Urothelium cell line (cell line): ENCODE measurements at places on chromosomes 4 and X.

GRCh38 chrX:151974336-151975227, at the start of gene GABRE:
Gene GABRE (minus strand): TSS chrX:151974676. CDS start chrX:151974625, 51 bp downstream.
- DNase-seq: no peak

GRCh38 chr4:182925298-182925757, 8.1 kb upstream of the DCTD start:
- DNase-seq: peak; percentile 81

DNA sequence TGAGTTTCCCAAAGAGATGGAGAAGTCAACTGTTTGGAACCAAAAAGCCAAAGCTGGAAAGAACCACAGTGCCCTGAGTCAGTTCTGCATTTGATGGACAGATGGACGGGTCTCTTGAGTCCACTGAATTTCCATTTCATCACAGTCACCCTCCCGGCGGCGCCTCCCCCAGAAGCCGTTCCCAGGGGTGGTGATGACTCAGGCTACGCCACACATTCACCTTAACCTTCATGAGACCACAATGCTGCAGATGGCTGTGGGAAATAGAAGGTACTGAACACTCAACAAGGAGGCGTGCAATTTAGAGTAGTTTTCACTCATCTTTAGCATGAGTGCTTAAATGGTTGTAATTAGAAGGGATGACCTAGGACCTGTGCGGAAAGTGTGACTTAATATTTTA, 61.3 kb downstream of the STOX2 start:
- peak; percentile 59 for DNase-seq

DNA sequence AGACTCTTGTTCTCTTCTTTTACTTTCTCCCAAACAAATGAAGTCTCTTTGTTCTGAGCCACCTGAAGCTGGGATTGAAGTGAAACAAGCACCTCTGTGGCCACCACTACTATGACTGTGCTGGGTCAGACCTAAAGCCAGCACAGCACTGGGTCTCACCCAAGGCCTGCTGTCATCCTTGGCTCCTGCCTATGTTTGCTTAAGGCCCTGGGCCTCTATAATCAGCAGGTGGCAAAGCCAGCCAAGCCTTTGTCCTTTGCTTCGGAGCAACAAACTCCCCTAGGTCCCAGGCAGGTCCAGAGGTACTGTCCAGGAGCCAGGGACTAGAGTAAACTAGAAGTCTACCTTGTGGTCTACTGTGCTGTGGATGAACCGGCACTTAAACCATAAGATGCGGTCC, 220.6 kb upstream of the ARSJ start:
- DNase-seq: no peak

DNA sequence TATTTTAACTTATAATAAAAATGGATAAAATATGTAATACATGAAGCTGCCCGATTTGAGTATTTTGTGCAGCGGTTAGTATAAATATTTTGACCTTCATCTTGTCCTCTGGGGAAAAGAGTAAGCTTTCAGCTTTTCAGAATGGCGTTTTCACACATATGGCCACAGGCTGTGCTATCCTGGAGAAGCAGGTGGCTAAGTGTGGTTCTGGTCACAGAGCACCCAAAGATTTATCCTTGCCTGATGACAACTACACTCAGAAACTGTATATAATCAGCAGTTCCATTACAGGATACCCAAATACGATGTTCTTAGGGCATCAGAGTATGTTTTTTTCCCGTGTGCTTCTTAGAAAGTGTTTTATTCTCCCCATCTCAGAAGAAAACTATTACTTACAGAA, 42.3 kb upstream of the ANK2 start:
- no peak for DNase-seq

- DNase-seq: no peak
Measured at GRCh38 chr4:168773388-168774195, 236.5 kb downstream of the CBR4 start.

DNA sequence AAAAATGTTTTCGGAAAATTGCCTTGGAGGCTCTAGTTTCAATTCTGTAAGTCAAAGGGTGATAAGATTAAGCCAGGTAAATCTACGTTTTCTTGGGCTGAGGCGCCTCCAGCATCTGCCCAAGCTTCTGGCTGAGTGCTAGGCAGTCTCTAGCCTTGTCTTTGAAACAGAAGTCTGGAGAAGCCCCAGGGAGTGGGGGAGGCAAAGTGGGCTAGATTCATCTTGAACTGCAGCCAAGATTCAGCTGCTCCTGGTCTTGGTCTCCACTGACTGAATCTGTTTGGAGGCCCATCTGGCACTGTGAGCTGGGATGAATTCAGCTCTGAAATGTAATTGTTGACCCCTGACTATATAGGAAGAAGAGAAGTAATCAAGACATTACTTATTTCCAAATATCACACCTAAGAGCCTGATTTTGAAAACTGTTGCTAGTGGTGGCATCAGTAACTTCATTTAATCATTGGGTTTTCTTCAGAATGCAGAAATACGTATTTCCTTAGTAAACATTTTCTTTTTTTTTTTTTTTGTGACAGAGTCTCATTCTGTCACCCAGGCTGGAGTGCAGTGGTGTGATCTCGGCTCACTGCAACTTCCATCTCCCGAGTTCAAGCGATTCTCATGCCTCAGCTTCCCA, 187.3 kb upstream of the LEF1 start:
- DNase-seq: no peak

DNA sequence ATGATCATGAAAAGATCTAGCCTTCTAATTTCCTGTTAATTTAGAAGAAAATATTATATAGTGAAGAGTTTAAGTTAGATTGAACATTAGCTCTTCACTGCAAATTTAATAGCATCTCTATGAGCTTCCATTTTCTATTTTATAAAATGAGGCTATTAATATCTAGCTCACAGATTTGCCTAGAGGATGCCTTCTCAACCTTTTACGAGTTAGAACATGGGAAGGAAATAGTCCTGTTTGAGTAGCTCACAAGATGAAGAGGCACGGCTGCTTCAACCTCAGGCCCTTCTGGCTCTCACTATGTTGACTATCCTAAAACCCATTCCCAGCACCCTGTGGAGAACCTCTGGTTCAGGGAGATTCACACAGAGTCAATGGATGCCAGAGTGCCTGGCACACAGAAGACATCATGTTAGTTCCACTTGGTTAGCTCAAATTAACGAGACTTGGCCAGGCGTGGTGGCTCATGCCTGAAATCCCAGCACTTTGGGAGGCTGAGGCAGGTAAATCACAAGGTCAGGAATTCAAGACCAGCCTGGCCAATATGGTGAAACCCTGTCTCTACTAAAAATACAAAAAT, 97.9 kb upstream of the GUCY1A1 start:
- DNase-seq: no peak

DNA sequence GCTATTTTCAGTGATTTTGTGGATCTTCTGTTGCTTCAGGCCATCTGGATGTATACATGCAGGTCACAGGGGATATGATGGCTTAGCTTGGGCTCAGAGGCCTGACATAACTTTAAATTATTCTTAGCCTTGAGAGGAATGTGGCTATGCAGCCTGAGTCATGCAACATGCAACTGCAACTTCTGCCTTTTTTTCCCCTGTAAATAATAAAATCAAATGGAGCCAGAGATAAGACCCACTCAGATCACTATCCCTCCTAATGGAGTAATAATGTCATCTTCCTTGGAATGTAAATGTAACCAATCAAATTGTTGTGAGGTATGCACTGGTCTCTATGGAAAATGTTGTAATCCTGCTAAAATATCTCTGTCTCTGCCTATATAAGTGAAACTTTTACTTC, 54.9 kb downstream of the MAGEB17 start:
- no peak for DNase-seq

GRCh38 chr4:176404621-176405020, 84.9 kb downstream of the SPCS3 start:
- no peak for DNase-seq

DNA sequence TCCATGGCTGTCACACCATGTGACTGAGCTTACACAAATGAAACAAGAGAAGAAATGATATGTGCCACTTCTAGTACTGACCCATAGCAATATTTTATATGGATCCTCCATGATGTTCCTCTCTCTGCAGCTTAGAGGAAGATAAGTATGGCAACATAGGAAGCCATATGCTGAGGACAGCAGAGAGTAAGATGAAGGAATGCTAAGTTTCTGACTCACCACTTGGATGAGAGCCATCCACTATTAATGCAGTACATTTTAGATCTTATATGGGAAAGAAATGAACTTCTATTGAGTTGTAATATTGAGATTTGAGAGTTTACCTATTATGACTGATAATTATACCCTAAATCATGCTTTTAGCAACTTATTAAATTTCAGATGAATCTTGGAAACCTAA, 386.9 kb upstream of the MAOA start:
- DNase-seq: no peak

DNA sequence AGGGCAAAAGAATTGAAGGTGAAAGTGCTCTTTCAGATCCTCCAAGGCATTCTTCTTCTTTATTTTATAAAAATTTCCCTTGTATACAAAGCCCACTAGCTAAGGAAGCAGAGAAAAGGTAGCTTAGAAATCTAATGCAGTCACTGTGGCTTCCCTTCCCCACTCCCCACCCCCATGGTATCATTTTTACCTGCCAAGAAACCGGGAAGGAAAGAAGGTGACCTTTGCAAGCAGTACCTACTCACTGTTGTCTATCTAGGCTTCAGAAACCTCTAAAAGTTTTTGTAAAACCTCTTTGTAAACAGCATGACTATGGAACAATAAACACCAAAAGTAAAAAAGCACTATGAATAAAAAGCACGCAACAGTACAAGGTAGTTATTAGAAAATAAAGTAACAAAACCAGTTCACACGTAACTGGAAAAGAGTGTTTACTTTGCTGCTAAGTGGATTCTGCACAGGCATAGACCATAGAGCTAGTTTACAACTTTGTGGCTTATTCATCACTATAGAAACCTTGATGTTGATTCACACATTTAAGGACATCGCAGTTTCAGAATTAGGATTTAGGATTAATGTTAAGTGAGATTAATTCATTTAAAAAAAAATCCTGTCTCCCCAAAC, 109.6 kb upstream of the FTHL17 start:
- no peak for DNase-seq

DNA sequence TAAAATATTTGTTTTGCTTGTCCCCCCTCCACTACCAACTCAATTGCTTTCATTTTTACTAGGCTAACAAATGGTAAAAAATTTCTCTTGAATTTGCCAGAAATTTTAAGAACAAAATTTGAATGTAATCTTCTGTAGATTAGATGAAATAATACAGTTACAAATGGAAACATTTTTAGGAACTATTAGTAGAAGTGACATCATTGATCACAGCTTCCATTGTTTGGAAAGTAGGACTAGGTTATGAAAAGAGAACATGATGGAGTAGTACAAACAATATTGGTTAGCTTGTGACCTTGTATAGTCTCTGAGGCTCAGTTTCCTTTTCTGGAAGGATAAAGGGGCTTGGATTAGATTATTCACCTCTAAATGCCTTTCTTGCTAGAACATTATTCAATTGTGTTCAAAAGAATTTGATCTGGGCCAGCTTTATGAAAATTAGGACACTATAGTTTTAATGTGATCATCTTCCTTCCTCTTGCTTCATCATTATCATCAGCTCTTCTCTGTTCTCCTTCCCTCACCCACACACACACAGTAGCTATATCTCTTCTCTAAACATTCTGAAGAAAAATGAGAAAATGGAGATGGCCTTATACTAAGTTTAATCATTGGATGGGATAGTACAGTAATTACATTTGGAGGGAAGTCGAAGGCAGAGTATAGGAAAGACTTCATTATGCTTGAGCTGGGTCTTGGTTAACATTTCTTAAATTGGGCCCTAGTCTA, 9.9 kb downstream of the MTMR1 start:
- no peak for DNase-seq

- no peak for DNase-seq
Measured at GRCh38 chr4:37225778-37226177, 18.8 kb upstream of the NWD2 start.

GRCh38 chr4:27568952-27569319, 708.3 kb downstream of the STIM2 start:
- DNase-seq: no peak

GRCh38 chr4:53906606-53907190, 157.7 kb downstream of the CHIC2 start:
- no peak for DNase-seq

DNA sequence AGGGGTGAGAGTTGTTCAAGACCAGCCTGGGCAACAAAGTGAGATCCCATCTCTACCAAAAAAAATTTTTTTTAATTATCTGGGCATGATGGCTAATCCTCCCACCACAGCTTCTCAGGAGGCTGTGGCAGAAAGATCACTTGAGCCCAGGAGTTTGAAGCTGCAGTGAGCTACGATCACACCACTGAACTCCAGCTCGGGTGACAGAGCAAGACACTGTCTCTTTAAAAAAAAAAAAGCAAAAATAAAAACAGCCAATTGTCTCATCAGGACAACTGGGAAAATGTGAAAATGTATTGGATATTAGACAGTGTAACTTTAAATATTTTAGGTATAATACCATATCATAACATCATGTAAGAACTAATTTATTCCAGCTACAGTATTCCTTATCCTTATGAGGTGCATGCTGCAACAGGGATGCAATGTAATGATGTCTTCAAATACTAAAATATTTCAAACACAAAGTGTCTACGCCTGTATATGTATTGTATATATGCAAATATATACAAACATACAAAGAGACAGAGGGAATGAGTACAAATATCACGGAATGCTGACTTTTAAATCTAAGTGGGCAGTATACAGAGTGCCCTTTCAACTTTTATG, 17.2 kb downstream of the FAM13A start:
- DNase-seq: no peak

DNA sequence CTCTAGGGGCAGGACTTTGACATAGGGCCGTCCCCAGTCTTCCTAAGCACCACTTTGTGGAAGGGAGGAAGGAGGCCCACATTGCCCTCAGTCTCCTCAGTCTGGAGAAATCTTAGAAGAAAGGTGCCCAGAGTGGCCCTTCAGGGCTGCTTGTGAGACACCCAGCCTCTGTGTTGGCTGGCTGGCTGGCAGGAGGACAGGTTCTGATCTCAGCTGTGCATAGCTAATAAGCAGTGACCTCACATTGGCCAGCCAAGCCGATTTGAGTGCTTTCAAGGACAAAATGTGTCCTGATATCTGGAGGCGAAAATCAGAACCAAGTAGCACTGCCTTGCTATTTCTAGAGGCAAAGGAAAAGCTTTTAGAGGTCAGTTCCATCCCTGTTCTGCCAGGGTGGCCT, 211.5 kb downstream of the BCOR start:
- DNase-seq: no peak

DNA sequence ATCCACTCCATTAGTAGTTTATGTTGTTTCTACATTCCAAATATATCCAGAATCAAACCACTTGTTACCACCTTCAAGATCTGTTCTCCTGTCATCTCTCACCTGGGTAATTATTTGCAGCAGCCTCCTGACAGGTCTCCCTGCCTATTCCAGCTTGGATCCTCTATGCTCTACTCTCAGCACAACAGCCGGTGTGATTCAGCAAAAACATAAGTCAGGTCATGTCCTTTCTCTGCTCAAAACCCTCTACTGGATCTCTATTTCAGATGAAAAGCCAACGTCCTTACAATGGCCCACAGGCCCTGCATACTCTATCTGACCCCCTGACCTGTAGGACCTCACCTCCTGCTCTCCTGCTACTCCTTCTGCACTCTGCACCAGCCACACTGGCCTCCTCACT, 84.5 kb downstream of the NHSL2 start:
- no peak for DNase-seq

GRCh38 chr4:156378033-156378665, 424.5 kb upstream of the CTSO start:
- peak; percentile 23 for DNase-seq
